Aorta (tissue), 5 donors: ENCODE measurements at places on chromosomes 2 and 18. TPM values are rescaled to one million over a fixed set of nuclear protein-coding genes. Genes with fewer than 3 reads are reported as not detected.

GRCh38 chr2:189337656-189338055 is 103.6 kb upstream of the WDR75 start:
- no peak for DNase-seq

GPR55 gene
- polyA plus RNA-seq, result not detected

CRYGD gene
- polyA plus RNA-seq, result not detected

DNA sequence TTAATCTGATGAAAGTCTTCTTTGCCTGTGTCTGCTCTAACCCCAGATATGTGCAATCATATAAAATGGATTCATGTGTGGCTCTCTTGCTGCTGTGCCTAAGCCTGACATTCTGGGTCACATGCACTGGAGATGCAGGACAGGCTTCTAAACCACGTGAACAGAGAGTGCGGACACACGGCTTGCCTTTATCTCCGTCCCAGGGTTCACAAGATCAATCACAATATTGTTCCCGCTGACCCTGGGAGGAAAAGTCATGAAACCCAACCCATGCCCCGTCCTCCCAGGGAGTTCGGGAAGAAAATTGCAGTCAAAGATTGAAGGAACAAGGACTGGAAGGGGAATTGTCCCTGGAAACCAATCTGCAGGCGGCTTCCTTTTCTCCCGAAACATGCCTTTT is 74.8 kb downstream of the VAPA start:
- no peak for DNase-seq

RNU2-63P gene
- polyA plus RNA-seq, result not detected

MC2R gene
- not detected for polyA plus RNA-seq

- no peak for DNase-seq
Measured at GRCh38 chr2:44184106-44184505, 15.4 kb downstream of the PPM1B start.
